ENCODE measurements at places on chromosomes 1 and 21. TPM values are rescaled to one million over a fixed set of nuclear protein-coding genes. Genes with fewer than 3 reads are reported as not detected.

GRCh38 chr1:206029484-206029883 is 5.8 kb upstream of the CTSE start:
- DNase-seq, result no peak

- no peak for DNase-seq
Measured at GRCh38 chr1:74502432-74502831, 10.0 kb downstream of the LRRC53 start.

GRCh38 chr1:117104986-117105385 is 16.6 kb downstream of the TRIM45 start:
- DNase-seq, result no peak

DNA sequence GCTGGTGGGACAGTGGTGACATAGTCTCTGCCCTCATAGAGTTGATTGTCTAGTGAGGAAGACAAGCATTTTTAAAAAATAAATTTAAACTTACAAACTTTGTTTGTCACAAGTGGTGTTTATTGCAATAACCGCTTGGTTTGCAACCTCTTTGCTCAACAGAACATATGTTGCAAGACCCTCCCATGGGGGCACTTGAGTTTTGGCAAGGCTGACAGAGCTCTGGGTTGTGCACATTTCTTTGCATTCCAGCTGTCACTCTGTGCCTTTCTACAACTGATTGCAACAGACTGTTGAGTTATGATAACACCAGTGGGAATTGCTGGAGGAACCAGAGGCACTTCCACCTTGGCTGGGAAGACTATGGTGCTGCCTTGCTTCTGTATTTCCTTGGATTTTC is 58.4 kb downstream of the LAMC2 start:
- no peak for DNase-seq

DNA sequence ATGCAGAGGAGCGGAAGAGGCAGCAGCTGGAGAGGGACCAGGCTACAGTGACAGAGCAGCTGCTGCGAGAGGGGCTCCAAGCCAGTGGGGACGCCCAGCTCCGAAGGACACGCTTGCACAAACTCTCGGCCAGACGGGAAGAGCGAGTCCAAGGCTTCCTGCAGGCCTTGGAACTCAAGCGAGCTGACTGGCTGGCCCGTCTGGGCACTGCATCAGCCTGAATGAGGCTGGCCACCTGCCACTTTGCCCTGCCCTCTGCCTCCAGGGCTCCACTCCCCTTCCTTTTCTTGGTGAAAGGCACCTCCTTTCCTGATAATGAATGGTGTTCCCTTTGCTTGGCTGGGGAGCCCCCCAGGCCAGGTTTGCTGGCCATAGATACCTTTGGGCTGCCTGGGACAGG is 3.3 kb upstream of the HMGN2 start:
- no peak for DNase-seq

DNA sequence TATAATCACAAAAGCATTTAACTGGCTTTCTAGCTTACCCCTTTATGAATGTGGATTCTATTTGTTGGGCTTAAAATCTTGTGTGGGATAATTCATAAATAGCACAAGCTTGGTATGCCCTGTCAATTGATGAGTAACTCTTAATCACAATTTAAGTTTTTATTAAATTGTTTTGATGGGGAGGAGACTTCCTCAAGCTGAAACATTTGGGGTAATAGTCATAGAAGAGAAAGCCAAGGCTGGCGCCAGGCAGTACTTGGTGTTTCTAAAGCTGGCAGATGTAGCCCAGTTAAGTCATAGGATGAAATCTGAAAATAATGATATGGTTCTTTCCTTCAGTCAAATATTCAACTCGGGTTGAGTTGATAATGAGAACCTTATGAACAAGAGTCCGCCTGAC is 167.2 kb downstream of the FMN2 start:
- no peak for DNase-seq

DNA sequence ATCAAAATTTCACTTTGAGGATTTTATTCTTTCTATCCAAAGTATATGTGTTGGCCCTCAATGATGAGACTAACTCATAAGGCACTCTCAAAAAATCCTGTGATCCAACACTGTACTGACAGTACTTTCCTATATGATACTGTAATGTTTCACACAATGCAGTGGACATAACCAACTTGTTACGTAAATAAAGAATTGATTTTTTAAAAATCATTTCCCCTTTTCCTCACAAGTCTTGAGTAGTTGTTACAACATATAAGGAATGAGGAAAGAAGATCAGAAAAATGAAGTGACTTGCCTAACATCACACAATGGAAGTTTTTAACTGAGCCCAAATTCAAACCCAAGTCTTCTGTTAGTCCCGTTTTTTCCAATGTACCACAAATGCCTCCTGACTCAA is 17.2 kb downstream of the PTP4A2 start:
- no peak for DNase-seq

GRCh38 chr1:230090194-230090711 is 23.2 kb downstream of the GALNT2 start:
- DNase-seq, result no peak

- DNase-seq, result no peak
Measured at GRCh38 chr1:94983171-94983739, 56.3 kb upstream of the CNN3 start.

GRCh38 chr1:182877331-182877730 is 38.2 kb downstream of the DHX9 start:
- DNase-seq, result no peak

Gene CAMSAP2
- total RNA-seq, result 7.2 TPM

All from naive thymus-derived CD8-positive, alpha-beta T cell (primary cell).